ENCODE measurements at places on chromosomes 11 and 22.

GRCh38 chr22:29258407-29259252, 9.2 kb downstream of the RHBDD3 start:
- DNase-seq: no peak

GRCh38 chr11:40204228-40204627, 1255.2 kb downstream of the LRRC4C start:
- no peak for DNase-seq

- no peak for DNase-seq
These were observed 13.9 kb downstream of the APOL2 start for GRCh38 chr22:36225333-36225922.

DNA sequence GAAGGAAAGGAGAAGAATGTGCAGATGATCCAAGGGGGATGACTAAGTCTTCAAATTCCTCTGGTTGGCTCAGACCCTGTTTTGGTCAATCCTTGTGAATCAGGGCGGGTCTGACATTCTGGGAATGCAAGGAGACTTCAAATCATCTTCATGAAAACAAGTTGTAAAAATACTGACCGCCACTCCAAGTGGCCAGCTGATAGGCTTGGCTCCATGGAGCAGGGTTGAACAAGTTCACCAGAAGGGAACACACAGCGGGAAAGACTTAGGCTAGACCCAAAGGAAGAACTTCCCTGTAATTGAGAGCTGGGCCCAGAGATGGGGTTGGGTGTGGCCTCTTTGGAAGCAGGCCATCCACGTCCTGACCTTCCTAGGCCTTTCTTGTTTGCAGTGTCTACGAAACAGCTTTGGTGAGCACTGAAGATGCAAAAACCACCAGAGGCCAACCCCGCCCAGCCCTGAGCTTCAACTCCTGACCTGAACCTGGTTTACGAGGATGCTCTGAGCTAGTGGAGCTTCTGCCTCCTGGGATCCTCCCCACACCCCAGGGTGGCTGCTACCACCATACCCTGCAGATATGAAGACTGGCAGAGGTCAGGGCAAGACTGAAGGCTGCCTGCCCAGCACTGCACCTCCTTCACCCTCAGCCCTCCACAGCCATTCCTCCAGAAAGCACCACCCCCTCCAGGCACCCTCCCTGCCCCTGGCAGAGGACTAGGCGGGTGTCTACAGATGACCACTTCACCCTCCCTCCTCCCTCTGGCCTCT, 26.1 kb downstream of the GDPD5 start:
- DNase-seq: peak; percentile 97

- no peak for DNase-seq
These were observed 10.0 kb downstream of the PVALB start for GRCh38 chr22:36806835-36807234.

- DNase-seq: peak; percentile 1
These were observed 112.7 kb downstream of the MORC2 start for GRCh38 chr22:30855677-30856518.

DNA sequence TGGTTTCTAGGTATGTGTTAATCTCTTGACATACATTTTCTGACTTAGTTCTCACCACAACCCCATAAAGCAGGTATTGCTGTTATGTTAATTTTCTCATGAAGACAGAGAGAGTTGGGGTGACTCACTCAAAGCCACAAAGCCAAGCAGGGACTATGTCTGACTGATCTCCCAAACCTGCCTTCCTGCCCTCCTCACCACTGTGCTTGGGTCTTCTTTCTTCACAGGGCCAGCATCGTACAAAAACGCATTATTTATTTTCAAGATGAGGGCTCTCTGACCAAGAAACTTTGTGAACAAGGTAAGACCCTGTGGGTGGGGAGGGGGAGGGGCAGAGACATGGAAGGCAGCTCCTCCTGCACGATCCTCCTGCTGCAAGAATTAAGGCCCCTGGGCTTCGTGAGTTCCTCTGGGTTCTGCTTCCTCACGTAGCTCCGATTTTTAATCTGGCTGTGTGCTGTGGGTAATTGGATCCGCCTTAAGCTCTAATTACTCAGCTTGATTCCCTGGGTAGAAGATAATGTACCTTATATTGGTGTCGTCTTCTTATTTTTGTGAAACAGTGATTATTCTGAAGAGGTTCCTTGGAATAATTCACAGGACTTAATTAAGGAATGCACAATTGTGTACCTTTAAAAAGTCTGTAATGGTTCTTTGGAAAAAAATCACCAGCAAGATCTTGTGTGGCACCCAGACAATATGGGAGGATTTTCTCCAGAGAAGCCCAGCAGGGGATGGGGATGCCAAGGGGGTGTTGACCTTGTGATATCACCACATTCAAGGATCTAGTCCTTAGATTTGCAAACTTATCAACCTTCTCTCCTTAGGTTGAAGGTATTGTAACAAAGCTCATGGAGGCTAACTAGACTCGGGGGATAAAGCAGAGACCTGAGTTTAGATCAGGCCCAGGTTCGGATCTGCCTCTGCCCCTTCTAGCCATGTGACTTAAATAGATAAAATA, 112.9 kb downstream of the SPON1 start:
- DNase-seq: peak; percentile 45

DNA sequence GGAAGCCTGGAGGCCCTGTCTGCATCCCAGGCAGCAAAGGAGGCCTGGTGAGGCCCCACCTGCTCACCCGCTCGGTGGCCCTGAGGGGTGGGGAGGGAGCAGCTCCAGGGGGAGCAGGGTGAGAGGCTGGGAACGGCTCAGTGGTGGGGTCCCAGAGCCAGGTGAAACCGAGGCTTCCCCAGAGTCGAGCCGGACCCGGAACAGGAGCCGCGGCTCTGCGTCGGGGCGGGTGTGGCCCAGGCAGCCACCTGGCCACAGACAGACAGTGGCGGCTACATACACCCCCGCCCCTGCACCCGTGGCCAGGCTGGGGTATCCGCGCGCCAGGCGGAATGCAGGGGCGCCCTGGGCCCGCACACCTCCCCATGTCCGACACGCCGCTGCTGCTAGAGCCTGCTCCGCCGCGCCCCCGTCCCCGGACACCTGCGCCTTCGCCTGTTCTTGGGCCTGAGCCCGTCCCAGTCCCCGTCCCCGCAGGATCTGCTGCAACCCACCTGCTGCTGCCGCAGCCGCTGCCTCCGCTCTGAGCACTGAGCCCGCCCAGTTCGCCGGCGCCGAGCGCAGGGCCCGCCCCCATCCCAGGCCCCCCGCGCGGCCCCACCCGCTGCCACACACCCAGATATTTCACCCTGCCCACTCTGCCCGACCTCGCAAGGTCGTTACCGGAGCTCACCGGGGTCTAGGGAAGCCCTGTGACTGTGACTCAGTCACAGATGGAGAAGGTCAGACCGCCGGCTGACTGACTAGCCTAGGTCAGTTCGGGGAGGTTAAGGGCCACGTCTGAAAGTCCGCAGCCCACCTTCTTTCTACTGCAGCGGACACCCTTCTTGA, at the start of gene SLC7A4:
Gene SLC7A4 (minus strand): TSS at position 525 of the 831 bp plus-strand sequence. CDS start 749 bp downstream, outside the sequence.
- DNase-seq: no peak

DNA sequence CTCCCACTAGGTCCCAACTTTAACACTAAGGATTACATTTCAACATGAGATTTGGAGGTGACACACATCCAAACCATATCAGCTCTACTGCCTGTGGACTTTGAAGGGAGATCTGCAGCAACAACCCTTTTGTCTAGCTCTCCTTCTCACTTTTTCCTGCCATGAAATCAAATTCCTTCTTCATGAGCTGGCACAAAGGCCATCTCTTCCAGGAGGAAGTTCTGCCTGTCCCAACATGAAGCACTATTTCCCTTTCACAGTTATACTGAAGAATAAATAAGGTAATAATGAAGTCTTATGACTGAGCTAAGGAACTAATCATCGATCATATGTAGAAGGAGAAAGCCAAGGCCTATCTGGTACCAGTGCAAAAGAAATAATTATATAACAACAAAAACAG, 253.5 kb upstream of the TENM4 start:
- DNase-seq: no peak

- DNase-seq: no peak
These were observed 25.6 kb upstream of the MMP12 start for GRCh38 chr11:102900346-102900745.

DNA sequence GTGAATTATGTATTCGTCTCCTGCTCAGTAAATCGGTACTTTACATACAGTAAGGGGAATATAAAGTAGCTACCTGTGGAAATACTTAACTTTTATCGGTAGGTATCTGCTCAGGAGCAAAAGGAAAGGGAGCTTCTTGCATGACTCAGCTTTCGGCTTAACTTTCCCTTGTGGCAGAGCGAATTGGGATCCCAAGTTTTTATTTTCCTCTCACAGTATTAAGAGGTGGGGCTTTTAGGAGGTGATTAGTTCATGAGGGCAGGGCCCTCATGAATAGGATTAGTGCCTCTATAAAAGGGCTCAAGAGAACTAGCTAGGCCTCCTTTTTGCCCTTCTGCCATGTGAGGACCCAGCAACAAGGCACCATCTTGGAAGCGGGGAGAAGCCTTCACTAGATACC, 18.7 kb downstream of the RCN1 start:
- no peak for DNase-seq

- no peak for DNase-seq
These were observed 17.3 kb downstream of the PACSIN2 start for GRCh38 chr22:42997582-42998090.

DNA sequence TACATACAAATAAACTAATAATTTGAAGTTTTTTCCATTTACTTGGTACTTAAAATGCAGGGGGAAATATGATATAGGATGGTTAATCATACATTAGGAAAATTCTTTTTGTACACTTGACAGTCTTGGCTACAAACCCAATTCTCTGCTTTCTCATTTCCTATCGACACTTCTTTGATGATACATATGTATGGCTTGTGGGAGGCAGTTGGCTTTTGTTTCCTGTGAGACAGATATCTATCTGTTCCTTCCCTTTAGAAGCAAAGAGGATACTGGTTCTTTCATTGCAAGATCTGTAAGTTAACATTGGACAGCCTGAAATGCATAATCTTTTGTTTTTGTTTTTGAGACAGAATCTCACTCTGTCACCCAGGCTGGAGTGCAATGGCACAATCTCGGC, 47.9 kb upstream of the ADORA2A start:
- no peak for DNase-seq

GRCh38 chr11:96967616-96968015, 577.8 kb downstream of the JRKL start:
- DNase-seq: no peak

- no peak for DNase-seq
These were observed 413.7 kb downstream of the TMEM135 start for GRCh38 chr11:87451395-87451794.

GRCh38 chr11:76560219-76560618, 110.3 kb downstream of the LRRC32 start:
- DNase-seq: peak; percentile 48

- DNase-seq: no peak
These were observed 9.2 kb upstream of the CNTF start for GRCh38 chr11:58613228-58613627.

DNA sequence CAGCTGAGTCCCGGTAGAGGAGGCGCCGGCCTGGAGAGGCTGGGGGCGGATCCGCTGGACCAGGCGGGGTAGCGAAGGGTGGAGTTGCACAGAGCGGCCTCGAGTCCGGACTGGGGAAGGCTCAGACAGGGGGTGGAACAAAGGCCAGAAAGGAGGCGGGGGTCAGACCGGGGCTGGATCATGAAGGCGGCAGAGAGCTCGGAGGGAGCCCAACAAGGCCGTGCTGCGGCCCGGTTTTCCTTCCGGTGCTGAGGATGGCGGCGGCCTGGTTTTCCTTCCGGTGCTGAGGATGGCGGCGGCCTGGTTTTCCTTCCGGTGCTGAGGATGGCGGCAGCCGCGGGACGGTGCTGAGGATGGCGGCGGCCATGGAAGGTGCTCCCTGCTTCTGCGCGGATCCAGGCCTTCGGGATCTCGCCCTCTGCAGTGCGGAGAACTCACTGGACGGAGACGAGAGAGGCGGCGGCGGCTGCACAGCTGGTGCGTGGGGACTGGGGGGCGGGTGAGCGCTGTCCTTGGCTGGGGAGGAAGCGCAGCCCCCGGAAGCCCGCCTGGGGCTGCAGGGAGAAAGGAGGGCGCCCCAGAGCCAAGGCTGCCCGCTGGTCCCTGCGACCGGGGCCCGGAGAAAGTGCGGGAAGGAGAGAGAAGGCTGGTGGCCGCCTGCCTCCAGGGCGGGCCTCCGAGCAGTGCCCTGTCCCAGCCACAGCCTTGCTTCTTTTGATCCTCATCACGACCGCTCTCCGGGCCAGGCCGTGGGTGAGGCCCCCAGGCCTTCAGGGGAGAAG, 350.4 kb upstream of the B3GAT1 start:
- DNase-seq: no peak

- no peak for DNase-seq
These were observed 186.7 kb downstream of the CADM1 start for GRCh38 chr11:115317277-115318185.

DNA sequence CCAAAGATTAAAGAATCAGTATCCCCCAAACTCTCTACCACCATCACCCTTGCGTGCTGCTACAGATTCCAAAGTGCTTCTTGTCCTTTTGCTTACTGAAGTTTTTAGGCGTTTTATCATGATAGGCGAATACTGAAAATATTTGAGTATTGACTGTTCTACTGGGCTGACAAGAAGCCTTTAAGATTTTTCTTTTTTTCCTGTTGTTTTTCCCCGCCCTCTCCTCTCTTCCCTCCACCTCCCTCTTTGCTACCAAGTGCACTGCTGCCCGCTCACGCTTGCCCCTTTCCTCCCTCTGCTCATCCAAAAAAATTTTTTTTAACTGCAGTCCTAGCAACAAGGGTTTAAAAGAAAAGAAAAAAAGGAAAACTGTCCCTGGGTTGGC, 679 bp downstream of the SPCS2 start:
- DNase-seq: peak; percentile 21

GRCh38 chr22:42425337-42425988, 6.7 kb downstream of the NFAM1 start:
- DNase-seq: no peak

GRCh38 chr22:26837784-26838470, 180.5 kb downstream of the MIAT start:
- DNase-seq: no peak

GRCh38 chr11:33790040-33790439, 15.7 kb upstream of the FBXO3 start:
- no peak for DNase-seq

GRCh38 chr11:10659339-10660216, 34.0 kb downstream of the IRAG1 start:
- peak; percentile 91 for DNase-seq

DNA sequence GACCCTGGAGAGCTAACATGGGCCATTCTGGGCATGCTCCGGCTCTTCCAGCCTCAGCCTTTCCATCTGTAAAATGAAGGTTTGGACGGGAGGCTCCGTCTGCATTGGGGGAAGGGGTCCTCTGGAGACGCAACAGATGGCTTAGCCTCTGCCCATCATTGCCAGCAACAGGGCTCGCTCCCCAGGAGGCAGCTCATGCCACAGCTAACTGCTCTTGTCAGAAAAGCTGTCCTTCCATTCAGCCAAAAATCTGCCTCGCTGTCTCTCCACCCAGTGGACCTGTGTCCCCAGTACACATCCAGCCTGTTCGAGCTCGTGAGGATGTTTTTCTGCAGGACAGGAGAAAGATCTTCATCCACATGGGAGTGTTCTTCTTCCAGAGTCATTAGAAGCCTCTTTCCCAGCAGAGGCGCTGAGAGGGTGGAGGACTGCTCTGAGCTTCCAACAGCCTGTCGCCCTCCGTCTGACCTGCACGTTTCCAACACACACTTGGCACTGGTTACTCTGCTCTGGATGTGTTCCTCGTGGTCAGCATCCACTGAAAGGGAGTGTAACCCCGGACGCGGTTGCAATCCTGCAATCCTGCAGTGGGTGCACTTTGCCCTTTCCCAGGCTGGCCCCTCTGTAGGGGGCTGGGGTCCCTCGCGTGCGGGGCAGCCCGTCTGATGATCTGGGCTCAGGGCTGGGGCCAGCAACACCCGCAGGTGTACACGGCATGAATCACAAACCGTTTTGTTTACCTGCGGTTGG, 1340.9 kb downstream of the TBC1D22A start:
- no peak for DNase-seq

GRCh38 chr22:46948411-46949144, 186.1 kb downstream of the TBC1D22A start:
- DNase-seq: no peak

- peak; percentile 89 for DNase-seq
These were observed 5.2 kb upstream of the RAB3IL1 start for GRCh38 chr11:61922539-61922938.
